ENCODE measurements at places on chromosomes 5 and 9.
A peak's percentile ranks its signal among the peaks of the same experiment; 100 is the strongest.

DNA sequence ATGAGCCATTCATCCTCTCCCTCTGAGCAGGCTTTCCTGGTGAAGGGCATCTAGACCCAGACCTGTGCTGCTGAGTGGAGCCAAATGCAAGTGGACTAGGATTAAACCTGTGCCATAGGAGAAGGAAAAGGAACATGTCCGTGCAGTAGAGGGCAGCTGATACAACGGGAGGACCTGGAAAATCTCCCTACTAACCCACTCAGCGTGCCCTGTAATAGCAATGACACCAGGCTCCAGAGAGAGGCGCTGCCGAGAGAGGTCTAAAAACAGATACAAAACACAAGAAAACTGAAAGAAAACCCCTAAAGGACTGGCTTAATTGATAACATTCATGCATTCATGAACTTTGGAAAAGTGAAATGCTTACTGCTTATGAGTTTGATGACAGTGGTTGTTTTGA lies 60.8 kb downstream of the PFDN1 start:
- DNase-seq = no peak

DNA sequence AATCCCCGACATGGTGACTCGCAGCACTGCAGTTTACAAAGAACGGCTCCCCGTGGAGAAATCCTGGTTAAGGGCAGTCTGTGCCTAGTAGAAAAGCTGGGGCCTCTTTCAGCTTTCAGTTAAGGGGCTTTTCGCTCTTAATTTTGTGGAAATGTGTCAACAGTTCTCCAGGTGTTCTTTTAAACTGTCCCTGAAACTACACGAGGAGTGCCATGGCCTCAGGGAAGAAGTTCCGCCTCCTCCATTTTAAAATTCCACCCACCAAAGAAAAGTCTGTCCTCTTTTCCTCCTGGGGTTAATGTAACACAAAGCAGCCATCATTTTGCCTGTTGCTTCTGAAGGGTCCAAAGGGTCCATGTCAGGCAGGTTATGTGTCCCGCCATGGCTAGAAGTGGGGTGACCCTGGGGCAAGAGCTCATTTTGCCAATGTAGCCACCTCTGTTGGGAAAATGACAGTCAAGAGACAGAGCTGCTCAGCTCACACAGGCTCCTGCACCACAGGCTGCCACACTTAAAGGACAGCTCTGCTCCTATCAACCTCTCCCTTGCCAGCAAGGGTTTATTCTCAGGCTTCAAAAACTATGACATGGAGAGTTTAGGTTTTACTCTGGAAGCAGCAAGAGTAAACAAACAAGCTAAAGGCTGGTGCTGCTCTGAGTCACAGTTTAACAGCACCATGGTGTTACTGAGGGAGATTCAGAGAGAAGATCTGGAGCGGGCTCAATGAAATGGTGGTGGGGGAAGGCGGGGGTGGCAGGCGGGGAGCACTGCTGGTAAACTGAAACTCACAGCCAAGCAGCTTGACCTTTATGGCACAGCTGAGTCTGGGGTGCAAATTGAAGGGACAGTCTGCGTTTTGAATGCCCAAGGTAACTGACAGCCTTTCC lies 3.2 kb downstream of the WHRN start:
- peak; percentile 53 for DNase-seq

DNA sequence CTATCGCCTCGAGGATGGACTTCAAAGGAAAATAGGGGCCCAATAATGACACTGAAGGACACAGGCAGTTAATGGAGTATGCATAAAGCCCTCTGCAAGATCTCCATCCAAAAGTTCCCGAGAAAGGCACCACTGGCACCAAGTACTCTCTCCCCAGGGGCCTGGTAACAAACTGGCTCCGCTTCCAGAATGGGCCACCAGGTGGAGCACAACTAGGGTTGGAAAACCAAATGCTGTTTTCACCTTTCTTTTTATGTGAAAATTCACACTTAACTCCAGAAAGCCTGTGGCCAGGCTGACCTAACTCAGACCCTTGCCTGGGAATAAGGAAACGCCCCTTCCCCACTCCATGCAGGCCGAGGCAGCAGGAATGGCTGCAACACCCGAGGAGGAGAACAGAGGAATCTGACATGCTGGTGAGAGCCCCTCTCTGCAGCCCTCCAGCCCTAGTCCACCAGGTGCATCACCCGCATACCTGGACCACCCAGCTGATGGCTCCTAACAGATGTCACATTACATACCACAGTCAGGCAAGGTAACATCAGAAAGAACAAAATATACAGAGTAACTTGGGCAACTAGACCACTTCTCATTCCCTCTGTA lies 42.8 kb downstream of the CAMSAP1 start:
- peak; percentile 68 for DNase-seq

- DNase-seq = no peak
Measured at GRCh38 chr5:85931220-85931619, 686.5 kb upstream of the COX7C start.

DNA sequence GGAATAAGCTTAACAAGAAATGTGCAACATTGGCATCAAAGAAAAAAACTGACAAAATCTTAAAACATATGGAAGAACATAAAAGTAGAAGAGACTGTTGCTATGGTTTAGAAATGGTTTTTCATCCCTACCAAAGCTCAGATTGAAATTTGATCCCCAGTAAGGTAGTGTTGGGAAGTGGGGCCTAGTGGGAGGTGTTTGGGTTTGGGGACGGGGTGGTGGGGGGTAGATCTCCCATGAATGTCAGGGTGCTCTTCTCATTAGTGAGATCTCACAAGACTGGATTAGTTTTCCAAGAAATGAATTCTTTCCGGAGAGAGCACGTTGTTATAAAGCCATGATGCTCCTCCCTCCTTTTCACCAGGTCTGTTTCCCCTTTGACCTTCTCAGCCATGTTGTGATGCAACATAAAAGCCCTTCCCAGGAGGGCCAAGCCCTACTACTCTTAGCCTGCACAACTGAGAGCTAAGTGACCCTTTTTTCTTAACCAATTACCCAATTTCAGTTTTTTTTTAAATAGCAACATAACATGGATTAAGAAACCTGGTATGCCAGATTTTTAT lies 10.6 kb downstream of the TMEM167A start:
- DNase-seq = no peak

DNA sequence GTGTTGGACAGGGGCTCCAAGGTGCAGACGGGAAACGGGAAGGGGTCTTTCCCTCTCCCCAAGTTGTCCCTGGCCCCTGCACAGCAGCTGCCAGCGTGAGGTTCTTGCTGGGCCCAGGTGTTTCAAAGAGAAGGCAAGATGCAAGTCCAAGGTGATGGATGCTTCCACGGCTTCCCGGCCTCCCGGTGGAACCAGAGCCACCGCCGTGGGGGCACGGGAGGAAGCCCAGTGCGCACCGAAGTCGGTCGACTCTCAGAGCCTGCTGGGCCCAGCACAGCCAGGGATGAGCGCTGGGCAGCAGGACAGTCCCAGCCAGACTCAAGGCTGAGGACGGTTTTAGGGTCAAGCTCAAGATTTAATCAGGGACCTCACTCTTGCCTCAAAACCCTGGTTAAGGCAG lies 25.2 kb upstream of the BARHL1 start:
- DNase-seq = no peak

DNA sequence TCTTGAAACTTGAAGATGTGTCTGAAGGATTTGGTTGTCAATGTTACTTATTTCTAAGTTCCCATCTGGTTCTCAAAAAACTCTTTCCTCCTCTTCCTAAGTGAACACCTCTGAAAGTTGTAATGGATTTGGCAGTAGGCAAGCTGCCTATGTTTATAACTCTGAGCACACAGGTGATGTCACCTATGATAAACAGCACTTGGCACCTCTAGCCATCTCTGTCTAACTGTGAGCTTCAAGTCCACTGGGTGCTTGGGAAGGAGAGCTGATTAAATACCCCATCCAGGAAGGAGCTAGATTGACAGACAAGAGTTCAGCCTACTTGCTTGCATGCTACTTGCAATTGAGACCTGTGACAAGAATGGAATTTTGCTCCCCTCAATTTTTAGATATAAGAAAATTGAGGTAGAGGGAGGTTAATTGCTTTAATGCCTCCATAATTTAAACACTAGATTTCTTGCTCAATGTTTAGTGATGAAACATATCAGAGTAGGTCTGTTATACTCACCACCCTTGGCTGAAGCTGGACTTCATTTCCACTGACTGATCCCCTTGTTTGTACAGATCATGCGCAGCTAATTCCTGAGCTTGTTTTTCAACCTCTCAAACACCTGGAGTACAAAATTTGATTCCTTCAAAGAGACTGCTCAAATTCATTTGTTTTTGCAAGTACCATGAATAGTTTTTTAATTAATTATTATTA lies 49.9 kb downstream of the PDE4D start:
- DNase-seq = no peak

GRCh38 chr5:134982230-134982629 lies 14.5 kb downstream of the CATSPER3 start:
- DNase-seq = no peak

GRCh38 chr9:36892279-36892678 lies 141.8 kb downstream of the PAX5 start:
- no peak for DNase-seq

- DNase-seq = no peak
Measured at GRCh38 chr5:5644249-5644648, 221.8 kb downstream of the ICE1 start.

DNA sequence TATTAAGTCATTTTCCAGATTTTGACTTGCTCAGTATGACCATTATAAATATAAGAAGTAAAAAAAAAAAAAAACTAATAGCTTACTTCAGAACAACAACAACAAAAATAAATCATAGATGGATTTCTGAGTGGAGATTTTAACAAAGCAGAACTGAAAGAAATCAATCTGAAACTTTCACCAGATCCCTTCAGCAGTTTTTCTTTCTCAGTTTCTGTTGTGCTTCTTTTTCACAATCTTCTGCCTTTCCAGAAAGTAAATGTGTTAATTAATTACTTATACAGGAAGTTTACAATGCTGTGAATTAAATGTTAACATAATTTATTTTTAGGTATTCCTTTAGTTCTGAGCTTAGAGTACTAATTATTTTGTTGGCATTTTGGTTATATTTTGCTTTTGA lies 73.5 kb downstream of the CHSY3 start:
- no peak for DNase-seq

- no peak for DNase-seq
Measured at GRCh38 chr5:66841264-66841663, 245.1 kb downstream of the MAST4 start.

DNA sequence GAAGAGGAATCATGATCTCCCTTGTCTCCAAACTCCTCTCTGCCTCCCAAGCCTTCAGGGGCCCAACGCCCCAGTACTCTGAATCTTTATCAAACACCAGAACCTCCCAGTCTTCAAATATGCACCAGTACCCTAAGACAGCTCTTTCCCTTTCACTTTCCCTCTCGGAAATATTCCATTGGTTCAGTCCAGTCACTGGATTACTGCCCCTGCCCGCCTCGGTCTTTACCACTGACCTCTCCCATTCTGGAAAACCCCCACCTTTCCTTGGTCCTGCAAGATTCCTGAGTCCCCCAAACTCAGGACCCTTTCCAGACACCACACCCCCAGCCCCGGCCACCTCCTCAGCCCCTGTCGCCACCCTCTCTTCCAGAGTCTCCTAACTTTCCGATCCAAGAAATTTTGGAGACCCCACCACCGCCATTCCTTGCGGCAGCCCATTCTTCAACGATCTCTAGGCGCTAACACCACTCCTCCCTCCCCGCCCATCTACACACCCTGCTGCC lies 674 bp downstream of the C5orf15 start:
- DNase-seq = no peak

- DNase-seq = no peak
Measured at GRCh38 chr9:71908825-71909224, 2.2 kb downstream of the ABHD17B start.

DNA sequence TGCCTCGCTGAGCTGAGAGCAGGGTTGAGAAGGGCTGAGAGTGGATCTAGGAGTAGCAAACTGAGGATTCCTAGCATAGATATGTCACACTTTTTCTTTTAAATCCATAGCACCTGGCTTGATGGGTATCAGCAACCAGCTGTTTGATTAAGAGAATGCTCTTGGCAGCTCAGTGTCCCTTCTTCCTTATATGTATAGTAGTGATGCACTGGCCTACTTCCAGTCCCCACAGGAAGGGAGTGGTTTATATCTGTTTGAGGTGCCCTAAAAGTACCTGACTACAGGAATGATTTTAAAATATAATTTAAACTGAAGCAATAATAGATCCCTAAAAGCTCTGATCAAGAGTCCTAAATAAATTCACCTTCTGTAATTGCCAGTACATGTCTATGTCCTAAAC lies 546.8 kb upstream of the ZNF608 start:
- DNase-seq = no peak

GRCh38 chr5:87844449-87844848 lies 424.2 kb downstream of the TMEM161B start:
- no peak for DNase-seq

- DNase-seq = peak; percentile 85
Measured at GRCh38 chr9:108934323-108934893, at the start of gene ABITRAM. Gene ABITRAM, plus strand, starts transcription at chr9:108934400. Its CDS starts 87 bp downstream, at chr9:108934487.

- DNase-seq = no peak
Measured at GRCh38 chr5:123151227-123151909, 62.3 kb downstream of the PRDM6 start.

GRCh38 chr5:136276946-136277345 lies 84.0 kb upstream of the SMIM32 start:
- DNase-seq = no peak

Measured in HuH-7 (cell line).